M059J (cell line): ENCODE measurements at places on chromosomes 3 and 15.

- peak; percentile 47 for DNase-seq
Measured at GRCh38 chr3:108036984-108037741, 53.7 kb downstream of the CD47 start.

DNA sequence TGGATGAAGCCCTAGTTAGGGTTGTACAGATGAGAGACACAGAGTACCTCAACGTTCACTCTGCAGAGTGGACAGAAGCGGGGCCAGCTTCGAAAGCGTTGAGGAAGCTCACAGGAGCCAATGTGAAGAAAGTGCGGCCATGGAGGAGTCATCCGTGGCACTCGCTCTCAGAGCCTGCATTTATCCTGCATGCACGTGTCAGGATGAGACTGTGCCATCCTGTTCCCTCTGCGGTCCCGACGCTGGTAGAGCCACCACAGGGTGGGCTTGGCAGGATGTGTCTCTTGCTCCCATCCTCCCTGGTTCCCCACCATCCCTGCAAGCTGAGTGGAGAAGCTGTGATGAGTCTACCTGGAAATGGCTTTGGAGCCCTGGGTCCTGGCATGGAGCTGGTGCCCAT, 39.3 kb downstream of the KLHL25 start:
- no peak for DNase-seq

DNA sequence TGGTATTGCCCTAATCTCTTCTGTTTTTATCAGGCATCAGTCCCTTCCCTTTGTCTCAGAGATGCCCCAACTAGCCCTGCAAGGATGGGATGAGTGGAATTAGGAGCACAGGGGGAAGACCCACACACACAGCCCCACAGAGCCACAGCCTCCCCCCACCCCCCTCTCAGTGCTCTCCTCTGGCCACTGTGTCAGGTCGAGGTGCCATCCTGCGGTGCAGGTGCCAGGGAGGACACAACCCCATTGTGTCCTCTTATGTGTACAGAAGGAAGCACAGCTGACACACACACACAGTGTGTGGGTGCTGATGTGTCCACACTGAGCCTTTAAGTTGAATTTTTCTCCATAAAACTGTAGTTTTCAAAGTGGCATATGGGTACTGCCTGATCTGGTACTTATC, 534.5 kb downstream of the OCA2 start:
- DNase-seq, result no peak

GRCh38 chr3:71989165-71989564, 204.2 kb upstream of the PROK2 start:
- peak; percentile 62 for DNase-seq

- peak; percentile 48 for DNase-seq
Measured at GRCh38 chr15:52288051-52288942, 7.3 kb downstream of the MYO5C start.

- DNase-seq, result no peak
Measured at GRCh38 chr3:2934541-2934940, 175.6 kb downstream of the IL5RA start.

DNA sequence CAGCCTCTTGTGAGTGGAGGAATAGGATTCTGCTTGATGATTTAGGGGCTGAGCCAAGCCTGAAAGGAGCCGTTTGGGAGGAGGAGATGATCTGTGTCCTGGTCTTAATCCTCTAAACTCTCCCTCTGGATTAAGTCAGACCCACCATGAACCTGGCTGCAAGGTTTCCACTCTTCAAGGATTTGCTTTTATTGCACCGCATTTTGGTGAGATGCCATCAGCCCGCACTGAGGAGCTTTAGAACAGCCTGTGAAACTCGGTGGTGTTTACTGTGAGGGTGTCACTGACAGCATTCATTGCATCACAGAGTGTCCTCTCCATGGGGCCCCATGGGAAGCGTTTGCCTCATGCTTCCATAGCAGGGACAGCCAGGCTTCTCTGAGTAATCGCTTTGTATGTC, 59.2 kb downstream of the EPHB1 start:
- DNase-seq, result no peak

DNA sequence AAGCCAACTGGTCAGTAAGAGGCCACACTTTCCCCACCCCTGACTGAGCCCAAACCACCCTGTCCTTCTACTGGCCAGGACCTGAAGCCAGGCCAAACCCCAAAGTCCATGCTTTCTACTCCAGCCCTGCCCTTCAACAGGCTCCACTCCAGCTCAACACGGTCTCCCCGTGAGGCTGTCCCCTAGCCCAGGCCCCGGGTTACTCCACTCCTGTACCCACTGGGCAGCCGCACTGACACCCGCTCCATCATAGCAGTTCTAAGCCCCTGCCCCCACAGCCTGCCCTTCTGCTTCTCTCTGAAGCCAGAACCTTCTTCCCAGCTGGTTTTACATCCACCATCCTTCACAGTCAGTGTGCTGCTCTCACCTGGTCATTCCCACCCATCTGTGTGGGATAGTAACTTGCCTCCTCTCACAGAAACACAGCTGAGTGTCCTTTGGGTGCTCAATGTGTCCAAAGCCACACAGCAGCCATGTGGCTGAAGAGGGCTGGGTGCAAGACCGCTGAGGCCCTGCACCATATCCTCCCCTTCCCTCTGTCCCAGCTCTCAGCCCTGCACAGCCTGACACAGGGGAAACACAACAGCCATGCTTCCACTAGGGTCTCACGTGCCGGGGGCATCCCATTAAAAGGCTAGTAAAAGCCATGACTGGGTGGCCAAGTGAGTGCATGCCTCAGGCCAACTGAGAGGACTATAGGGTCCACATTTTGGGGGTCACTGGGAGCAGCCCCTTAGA, 38.1 kb downstream of the TLE3 start:
- no peak for DNase-seq
